Hair follicle dermal papilla cell (primary cell): ENCODE measurements at places on chromosomes 3 and 15. TPM values are rescaled to one million over a fixed set of nuclear protein-coding genes. Genes with fewer than 3 reads are reported as not detected.

The PLAAT1 gene
- not detected in 2 replicates for total RNA-seq

The GOLGA6L7 gene
- not detected in 2 replicates for total RNA-seq

The CAPN3 gene
- total RNA-seq: 1.2 and 1.9 TPM in 2 replicates

The POC1A gene
- 1.9 and 3.4 TPM in 2 replicates for total RNA-seq

The CYP1A1 gene
- total RNA-seq: 0.12 and 0.49 TPM in 2 replicates

The RNU5B-1 gene
- not detected in 2 replicates for total RNA-seq

The CDHR4 gene
- not detected in 2 replicates for total RNA-seq

The IQCF6 gene
- not detected in 2 replicates for total RNA-seq
